ENCODE measurements at places on chromosomes 1 and 21. TPM values are rescaled to one million over a fixed set of nuclear protein-coding genes. Genes with fewer than 3 reads are reported as not detected.
A peak's percentile ranks its signal among the peaks of the same experiment; 100 is the strongest.

Gene ACTL8
- not detected for total RNA-seq

DNA sequence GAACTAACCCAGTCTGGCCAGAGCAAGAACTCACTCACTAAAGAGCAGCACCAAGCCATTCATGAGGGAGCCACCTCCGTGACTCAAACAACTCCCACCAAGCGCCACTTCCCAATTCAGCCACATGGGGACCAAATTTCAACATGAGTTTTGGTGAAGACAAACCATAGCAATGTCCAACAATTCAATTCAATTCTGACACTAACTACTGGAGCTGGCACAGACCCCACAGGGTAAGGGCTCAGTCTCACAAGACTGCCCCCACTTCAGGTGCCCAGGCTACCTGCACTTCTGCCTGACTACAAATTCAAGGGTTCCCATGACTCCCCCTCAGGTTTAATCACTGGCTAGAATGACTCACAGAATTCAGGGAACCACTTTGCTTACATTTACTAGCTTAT is 48.8 kb upstream of the RAP1A start:
- H3K36me3 ChIP-seq, result peaks cover 3% of the 10 kb centered on the region
- no peaks in the 10 kb centered on the region for H3K27me3 ChIP-seq
- no peak overlapping the region for H3K27ac ChIP-seq
- DNase-seq, result peak; percentile 33
- no peak overlapping the region for H3K4me3 ChIP-seq

Gene PRDM16
- total RNA-seq, result 0.03 TPM

DNA sequence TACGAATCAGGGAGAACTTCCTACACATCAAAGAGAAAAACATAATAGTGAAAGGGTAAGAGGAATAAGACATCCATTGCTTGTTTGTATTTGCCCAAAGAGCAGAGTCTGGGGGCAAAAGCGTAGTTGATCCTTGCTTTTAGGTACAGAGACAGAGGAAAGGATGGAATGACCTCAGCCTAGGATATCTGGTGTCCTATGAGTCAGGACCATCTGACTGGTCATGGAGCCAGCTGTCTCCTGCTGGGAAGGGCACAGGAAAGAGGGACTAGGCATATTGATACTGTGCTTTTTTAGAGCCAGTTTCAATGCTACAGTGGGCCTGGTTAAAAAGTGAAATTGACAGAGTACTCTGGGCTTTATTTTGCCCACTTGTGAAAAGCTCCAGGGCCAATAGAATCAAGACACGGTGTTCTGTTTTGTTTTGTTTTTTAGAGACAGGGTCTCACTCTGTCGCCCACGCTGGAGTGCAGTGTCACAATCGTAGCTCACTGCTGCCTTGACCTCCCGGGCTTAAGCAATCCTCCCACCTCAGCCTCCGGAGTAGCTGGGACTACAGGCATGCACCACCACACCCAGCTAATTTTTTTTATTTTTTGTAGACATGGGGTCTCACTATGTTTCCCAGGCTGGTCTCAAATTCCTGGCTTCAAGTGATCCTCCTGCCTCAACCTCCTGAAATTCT is 3.2 kb downstream of the PLEKHO1 start:
- peak overlapping the region; percentile 78 for H3K27ac ChIP-seq
- peaks cover 1% of the 10 kb centered on the region for H3K27me3 ChIP-seq
- H3K36me3 ChIP-seq, result peaks cover 71% of the 10 kb centered on the region
- H3K4me3 ChIP-seq, result peak overlapping the region; percentile 44

DNA sequence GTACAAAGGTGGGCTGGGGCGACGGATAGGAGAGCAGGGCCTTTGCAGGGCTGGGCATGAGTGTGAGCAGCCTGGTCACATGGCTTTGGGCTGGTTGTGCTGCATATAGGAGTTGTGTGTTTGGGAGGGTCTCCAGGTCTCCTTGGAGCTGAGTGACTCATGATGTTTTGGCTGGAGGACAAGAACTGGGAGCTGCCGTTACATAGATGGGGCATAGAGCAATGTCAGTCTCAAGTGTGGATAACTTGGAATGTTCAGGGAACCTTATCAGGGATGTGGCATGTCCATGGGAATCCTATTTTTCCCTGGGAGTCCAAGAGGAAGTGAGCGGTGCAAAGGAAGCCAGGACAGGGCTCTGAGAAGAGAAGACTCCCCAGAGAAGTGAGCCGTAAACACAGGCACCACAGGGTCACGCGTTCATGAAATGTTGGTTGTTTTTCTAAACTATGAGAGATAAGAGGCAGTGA is 136.4 kb upstream of the KCNE2 start:
- no peaks in the 10 kb centered on the region for H3K36me3 ChIP-seq
- H3K27me3 ChIP-seq, result no peaks in the 10 kb centered on the region
- H3K4me3 ChIP-seq, result no peak overlapping the region
- no peak overlapping the region for H3K27ac ChIP-seq
- no peak for DNase-seq

- no peak overlapping the region for H3K4me3 ChIP-seq
- DNase-seq, result no peak
Observed at GRCh38 chr1:2345297-2346075, 45.9 kb downstream of the MORN1 start.

GRCh38 chr1:154533952-154534844 is 24.3 kb downstream of the UBE2Q1 start:
- H3K27me3 ChIP-seq, result peaks cover 23% of the 10 kb centered on the region
- H3K36me3 ChIP-seq, result no peaks in the 10 kb centered on the region
- H3K27ac ChIP-seq, result no peak overlapping the region
- H3K4me1 ChIP-seq, result no peaks in the 10 kb centered on the region

Gene AQP10
- total RNA-seq, result not detected

- H3K4me3 ChIP-seq, result peak overlapping the region; percentile 81
- peak; percentile 43 for DNase-seq
- H3K27me3 ChIP-seq, result no peaks in the 10 kb centered on the region
- H3K36me3 ChIP-seq, result peaks cover 42% of the 10 kb centered on the region
- H3K27ac ChIP-seq, result peak overlapping the region; percentile 99
Observed at GRCh38 chr1:112956544-112957132, 642 bp upstream of the SLC16A1 start.

Gene GGPS1
- total RNA-seq, result 28.2 TPM

GRCh38 chr1:240501115-240501514 is 110.8 kb downstream of the GREM2 start:
- no peaks in the 10 kb centered on the region for H3K36me3 ChIP-seq
- H3K27ac ChIP-seq, result no peak overlapping the region
- no peak for DNase-seq
- H3K4me1 ChIP-seq, result peaks cover 25% of the 10 kb centered on the region
- no peaks in the 10 kb centered on the region for H3K27me3 ChIP-seq

- H3K36me3 ChIP-seq, result peaks cover 16% of the 10 kb centered on the region
- peaks cover 52% of the 10 kb centered on the region for H3K4me1 ChIP-seq
- DNase-seq, result no peak
- no peaks in the 10 kb centered on the region for H3K27me3 ChIP-seq
Observed at GRCh38 chr1:15618077-15618654, 908 bp downstream of the DDI2 start.

GRCh38 chr1:214463596-214463995 is 87.8 kb downstream of the PTPN14 start:
- H3K36me3 ChIP-seq, result no peaks in the 10 kb centered on the region
- no peak for DNase-seq
- H3K4me3 ChIP-seq, result no peak overlapping the region

DNA sequence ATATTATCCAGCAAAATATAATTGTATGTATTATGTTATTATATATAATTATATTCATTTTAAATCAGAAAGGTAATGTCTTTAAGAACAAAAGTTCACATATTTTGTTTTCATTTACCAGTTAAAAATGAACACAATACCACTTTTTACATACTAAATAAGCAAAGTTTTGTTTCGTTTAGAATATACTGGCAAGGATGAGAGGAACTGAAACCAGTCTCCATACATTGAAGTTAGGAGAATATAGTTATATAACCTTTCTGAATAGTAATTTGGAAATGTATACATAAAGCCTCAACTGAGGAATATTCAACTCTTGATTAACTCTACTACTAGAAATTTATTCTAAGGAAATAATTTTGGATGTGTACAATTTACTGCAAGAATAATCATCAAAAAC is 110.5 kb downstream of the ZNF644 start:
- no peak for DNase-seq
- H3K4me3 ChIP-seq, result no peak overlapping the region
- H3K27ac ChIP-seq, result no peak overlapping the region
- no peaks in the 10 kb centered on the region for H3K27me3 ChIP-seq
- H3K36me3 ChIP-seq, result peaks cover 16% of the 10 kb centered on the region

DNA sequence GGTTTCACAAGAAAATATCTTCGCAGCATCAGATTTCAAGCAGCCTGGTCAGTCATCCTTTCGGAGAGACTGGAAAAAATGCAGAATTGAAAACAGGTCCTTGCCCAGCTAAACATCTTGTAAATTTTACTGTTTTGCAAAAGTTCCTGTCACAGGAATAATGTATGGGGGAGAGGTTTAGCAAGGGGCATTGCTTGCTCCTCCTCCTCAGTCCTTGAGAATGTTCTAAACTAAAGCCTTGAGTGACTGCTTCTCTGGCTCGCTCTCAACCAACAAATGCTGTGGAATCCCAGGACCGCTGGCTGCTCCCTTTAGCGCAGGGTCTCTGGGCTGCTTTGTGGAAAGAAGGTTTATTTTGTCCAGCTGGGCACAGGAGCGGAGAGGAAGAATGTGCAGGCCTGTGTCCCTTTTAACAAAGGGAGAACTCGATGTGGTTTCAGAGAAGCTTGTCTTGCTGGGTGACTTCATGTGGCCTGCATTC is 33.6 kb upstream of the FHAD1 start:
- H3K4me1 ChIP-seq, result peaks cover 7% of the 10 kb centered on the region
- no peak overlapping the region for H3K4me3 ChIP-seq
- H3K36me3 ChIP-seq, result no peaks in the 10 kb centered on the region
- no peak for DNase-seq

DNA sequence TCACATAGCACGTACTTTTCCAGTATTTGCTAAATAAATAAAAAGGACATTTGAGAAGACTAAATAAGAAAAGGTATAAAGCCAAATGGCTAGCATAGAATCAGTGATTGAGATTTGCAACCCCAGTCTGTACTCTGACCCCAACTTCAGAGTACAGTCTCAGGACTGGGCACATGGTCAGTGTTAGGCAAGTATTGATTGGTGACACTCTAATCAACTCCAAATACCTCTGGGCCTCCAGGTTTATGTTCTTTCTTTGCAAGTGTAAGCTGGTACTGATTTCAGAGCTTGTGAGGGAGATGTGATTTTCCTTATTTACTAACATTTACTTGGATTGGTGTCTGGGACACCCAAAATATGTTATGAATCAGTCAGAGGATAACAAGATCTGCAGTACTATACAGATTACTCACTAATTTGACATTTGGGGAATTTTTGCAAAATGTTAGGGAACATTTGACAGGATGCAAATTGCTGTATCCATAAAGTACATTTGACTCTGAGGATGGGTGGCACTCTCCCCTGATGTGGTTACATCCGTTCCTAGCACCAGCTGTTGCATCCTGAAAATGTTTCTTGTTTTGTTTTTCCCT is 34.2 kb downstream of the LMO4 start:
- no peaks in the 10 kb centered on the region for H3K27me3 ChIP-seq
- peaks cover 2% of the 10 kb centered on the region for H3K36me3 ChIP-seq
- peaks cover 12% of the 10 kb centered on the region for H3K4me1 ChIP-seq
- no peak overlapping the region for H3K4me3 ChIP-seq

DNA sequence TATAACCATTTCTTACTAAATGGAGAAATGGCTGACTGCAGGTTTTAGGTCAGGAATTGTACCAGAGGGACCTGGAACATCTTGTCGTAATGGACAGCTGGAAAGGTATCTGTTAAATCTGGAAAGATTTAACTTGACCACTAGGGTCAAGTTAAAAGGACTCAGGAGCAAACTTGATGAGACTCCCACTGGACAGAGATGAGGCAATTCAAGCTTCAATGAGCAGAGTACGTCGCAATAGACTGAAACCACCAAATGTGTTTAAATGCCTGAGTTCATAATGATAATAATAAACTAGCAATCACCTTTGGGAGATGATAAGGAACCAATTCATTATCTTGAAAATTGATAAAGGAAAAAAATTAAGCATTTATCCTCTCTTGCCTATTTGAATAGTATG is 8.7 kb downstream of the IFNLR1 start:
- H3K4me3 ChIP-seq, result no peak overlapping the region
- DNase-seq, result no peak
- no peaks in the 10 kb centered on the region for H3K4me1 ChIP-seq
- no peak overlapping the region for H3K27ac ChIP-seq
- peaks cover 3% of the 10 kb centered on the region for H3K27me3 ChIP-seq

Gene LCE3E
- total RNA-seq, result not detected

DNA sequence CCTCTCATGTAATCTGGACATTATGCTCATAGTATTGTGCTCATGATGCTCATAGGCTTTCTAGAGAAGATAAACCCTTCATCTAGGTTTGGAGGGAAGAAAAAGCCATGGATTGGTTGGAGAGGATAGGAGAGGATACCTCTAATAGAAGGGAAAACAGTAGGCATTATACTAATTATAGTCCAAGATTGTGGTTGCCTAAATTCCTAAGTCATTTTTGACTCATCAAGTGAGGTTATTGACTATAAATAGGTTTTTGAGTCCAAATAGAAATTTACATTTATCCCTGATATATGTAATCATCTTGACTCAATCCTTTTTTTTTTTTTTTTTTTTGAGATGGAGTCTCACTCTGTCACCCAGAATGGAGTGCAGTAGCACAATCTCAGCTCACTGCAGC is 5.0 kb downstream of the SYT11 start:
- no peaks in the 10 kb centered on the region for H3K27me3 ChIP-seq
- DNase-seq, result no peak
- H3K4me3 ChIP-seq, result no peak overlapping the region
- H3K27ac ChIP-seq, result no peak overlapping the region
- peaks cover 27% of the 10 kb centered on the region for H3K4me1 ChIP-seq

GRCh38 chr1:33060579-33061083 is 20.3 kb upstream of the AZIN2 start:
- no peak for DNase-seq
- H3K27ac ChIP-seq, result no peak overlapping the region
- H3K4me3 ChIP-seq, result no peak overlapping the region
- peaks cover 22% of the 10 kb centered on the region for H3K36me3 ChIP-seq

Gene HLCS
- 13.9 TPM for total RNA-seq

- peaks cover 22% of the 10 kb centered on the region for H3K4me1 ChIP-seq
- H3K4me3 ChIP-seq, result peak overlapping the region; percentile 71
- DNase-seq, result no peak
- H3K27ac ChIP-seq, result no peak overlapping the region
Observed at GRCh38 chr1:16913181-16913832, 8.4 kb upstream of the CROCC start.

- H3K4me3 ChIP-seq, result no peak overlapping the region
- no peaks in the 10 kb centered on the region for H3K36me3 ChIP-seq
- no peak for DNase-seq
- H3K4me1 ChIP-seq, result no peaks in the 10 kb centered on the region
- H3K27me3 ChIP-seq, result no peaks in the 10 kb centered on the region
Observed at GRCh38 chr1:219367496-219367895, 193.8 kb downstream of the LYPLAL1 start.

- peaks cover 13% of the 10 kb centered on the region for H3K4me1 ChIP-seq
- DNase-seq, result no peak
- no peaks in the 10 kb centered on the region for H3K36me3 ChIP-seq
- H3K4me3 ChIP-seq, result no peak overlapping the region
Observed at GRCh38 chr1:44660176-44660575, 14.1 kb downstream of the TMEM53 start.

Gene LMX1A
- total RNA-seq, result not detected

DNA sequence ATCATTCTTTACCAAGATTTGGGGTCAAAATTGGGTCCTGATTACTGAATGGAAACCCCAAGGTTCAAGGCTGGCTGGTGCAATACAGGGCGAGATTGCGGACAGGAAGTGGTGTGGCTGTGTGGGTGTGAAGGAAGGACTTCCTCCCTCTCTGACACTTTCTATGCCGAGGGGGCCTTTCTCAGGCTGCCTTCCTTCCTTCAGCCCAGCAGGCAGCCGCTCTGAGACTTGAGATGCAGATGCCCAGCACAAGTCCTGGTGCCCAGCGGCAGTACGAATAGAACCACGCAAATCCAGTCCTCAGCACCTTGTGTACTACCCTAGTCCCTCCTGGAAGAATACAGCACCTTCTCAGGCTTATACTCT is 16.3 kb downstream of the BATF3 start:
- no peaks in the 10 kb centered on the region for H3K27me3 ChIP-seq
- H3K36me3 ChIP-seq, result peaks cover 39% of the 10 kb centered on the region
- peak overlapping the region; percentile 65 for H3K4me3 ChIP-seq
- H3K27ac ChIP-seq, result peak overlapping the region; percentile 92

Data from activated CD4-positive, alpha-beta memory T cell treated with anti-CD3 and anti-CD28 coated beads, Interleukin-2, amount 10 ng/mL, durations not matched to agents 7 days and 5 days (primary cell).